ENCODE measurements at places on chromosomes 13 and 19.

GRCh38 chr19:46076951-46077814 lies 36.4 kb upstream of the IGFL4 start:
- DNase-seq: peak; percentile 81

GRCh38 chr19:48719263-48720171 lies at the start of gene MAMSTR:
TSS of gene MAMSTR (minus strand) at chr19:48719725. CDS start at chr19:48719031, 694 bp downstream.
- DNase-seq: no peak

GRCh38 chr19:13190781-13191540 lies 40.8 kb downstream of the IER2 start:
- DNase-seq: no peak

GRCh38 chr13:35165205-35165604 lies 223.1 kb downstream of the NBEA start:
- DNase-seq: no peak

DNA sequence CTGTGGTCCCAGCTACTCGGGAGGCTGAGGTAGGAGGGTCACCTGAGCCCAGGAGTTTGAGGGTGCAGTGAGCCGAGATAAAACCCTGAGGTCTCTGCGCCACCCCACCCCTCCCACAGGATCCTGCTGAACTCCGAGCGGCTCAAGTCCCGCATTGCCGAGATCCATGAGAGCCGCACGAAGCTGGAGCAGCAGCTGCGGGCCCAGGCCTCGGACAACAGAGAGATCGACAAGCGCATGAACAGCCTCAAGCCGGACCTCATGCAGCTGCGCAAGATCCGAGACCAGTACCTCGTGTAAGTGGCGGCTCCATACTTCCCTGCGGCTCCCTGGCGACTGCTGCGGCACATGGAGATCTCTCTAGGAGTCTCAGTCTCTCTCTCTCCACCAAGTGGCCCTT lies 6.6 kb upstream of the IFI30 start:
- DNase-seq: no peak

- no peak for DNase-seq
These were observed 63.8 kb upstream of the LDLR start for GRCh38 chr19:11025445-11025844.

GRCh38 chr13:30696278-30697176 lies 38.8 kb upstream of the ALOX5AP start:
- no peak for DNase-seq

- DNase-seq: no peak
These were observed 79.2 kb downstream of the TBC1D4 start for GRCh38 chr13:75402787-75403186.

DNA sequence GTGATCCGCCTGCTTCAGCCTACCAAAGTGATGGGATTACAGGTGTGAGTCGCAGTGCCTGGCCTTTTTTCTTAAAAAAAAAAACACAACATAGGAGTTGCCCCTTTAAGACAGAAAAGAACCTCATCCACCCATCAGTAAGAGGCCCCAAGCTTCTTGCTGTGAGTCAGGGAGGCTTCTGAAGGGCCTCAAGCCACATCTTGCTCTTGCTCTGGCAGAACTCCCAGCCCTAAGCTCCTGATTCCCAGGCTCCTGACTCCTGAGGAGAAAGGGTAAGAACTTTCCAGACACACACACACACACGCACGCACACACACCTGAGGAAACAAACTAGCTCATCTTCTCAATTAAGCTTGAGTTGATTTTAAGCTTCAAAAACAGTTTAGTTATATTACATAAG lies 6.9 kb downstream of the ETFB start:
- peak; percentile 70 for DNase-seq

GRCh38 chr13:50222569-50223332 lies 207.5 kb downstream of the KCNRG start:
- DNase-seq: peak; percentile 66

DNA sequence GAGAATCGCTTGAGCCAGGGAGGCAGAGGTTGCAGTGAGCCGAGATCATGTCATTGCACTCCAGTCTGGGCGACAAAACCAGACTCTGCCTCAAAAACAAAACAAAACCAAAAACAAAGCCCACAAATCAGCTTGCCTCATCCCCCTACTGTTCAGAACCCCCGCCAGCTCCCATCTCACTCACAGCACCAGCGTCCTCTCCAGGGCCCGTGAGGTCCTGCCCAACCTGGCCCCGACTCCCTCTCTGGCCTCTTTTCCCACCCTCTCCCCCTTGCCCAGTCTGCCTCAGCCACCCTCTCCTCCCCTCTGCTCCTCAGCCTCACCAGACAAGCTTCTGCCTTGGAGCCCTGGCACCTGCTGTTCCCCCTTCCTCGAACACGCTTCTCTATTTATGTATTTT lies 3.8 kb downstream of the SLC8A2 start:
- no peak for DNase-seq

GRCh38 chr13:93562676-93563075 lies 336.1 kb downstream of the GPC6 start:
- no peak for DNase-seq

GRCh38 chr13:40149611-40150274 lies 494.3 kb downstream of the COG6 start:
- peak; percentile 48 for DNase-seq

DNA sequence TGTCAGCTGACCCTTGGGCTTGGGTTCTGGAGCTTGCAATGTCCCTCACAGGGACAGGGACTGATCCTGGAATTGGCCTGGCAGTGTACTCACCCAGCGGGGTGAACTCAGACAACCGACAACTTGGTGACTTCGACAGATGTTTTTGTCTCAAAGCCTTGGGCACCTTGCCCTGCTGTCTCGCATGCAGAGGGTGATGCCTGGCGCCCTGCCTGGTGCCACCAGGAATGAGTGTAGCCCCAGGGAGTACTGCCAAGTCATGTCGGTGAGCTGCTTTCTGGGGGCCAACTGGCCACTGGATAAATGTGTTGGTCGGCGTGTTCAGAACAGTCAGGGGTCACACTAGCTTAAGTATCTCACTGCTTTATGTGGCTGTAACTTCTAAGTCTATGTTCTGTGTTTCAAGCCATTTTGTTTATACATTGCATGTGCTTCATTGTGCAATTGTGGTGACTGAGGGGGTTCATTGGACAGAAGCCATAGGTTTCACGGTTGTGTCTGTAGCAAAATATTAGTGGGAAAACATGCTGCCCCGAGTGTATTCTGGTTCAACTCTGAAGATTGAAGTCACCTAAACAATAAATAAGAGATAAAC lies 96.3 kb upstream of the TNFSF11 start:
- no peak for DNase-seq

DNA sequence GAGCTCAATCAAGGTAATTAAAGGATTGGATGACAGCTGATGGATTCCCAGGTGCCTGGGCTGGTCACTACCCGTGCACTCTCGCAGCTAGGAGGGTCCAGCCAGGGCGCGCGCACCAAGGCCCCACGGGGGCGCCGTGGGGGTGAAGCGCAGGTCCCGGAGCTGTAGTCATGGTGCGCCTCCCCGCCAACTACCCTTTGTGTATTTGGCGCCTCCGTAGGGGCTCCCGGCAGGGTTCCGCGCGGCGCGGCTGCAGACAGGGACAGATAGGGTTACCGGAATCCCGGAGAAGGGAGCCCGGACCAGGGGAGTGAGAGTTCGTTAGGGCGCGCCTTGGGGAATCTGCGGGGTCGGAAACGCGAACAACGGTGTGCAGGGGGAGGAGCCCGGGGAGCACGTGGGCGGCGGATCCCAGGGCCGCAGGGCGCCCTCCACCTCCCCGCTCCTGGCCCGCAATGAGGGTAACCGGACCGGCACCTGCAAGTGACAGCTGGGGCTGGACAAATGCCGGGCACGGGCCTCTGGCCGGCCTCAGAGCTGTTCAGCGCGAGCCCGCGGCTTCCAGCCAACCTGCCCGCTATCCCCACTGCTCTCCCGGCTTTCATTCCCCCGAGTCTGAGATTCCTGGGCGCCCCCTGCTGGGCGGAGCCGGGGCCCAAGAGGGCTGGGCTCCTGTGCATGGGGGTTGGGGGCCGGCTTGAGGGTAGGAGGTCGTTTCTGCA lies 3.4 kb upstream of the PRAM1 start:
- DNase-seq: peak; percentile 87

- DNase-seq: no peak
These were observed 3.2 kb downstream of the EPN1 start for GRCh38 chr19:55678121-55678671.

- peak; percentile 100 for DNase-seq
These were observed 167.6 kb downstream of the PTPRS start for GRCh38 chr19:5172859-5173630.

DNA sequence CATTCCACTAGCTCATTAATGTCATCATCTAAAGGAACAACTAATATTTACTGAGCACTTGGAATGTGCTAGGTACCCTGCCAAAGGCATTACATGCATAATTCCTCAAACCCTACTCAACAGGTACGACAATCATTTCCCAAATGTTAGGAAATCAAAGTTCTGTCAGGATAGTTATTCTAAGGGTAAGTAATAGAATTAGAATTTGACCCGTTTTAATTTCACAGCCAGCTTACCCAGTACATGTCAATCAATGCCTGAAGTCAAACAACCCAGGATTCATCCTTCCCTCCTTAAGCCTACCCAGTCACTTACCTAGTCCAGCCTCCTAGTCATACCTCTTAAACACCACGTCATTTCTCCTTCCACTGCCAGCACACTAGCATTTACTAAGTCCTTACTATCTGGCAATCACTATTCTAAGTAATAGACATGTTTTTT lies 2.4 kb downstream of the LNX2 start:
- peak; percentile 54 for DNase-seq

- no peak for DNase-seq
These were observed 19.2 kb upstream of the VSTM2B start for GRCh38 chr19:29506619-29506911.

All from PC-3 (cell line).